Stimulated activated effector memory CD8-positive, alpha-beta T cell treated with anti-CD3 and anti-CD28 coated beads, Interleukin-12 subunit alpha, Interleukin-12 subunit beta, amount 100 ng/mL, for 72 hours (primary cell): ENCODE measurements at places on chromosomes 6 and 20.

- DNase-seq: no peak
Measured at GRCh38 chr20:20358801-20359200, 9.1 kb upstream of the INSM1 start.

- no peak for DNase-seq
Measured at GRCh38 chr20:23164176-23164601, 78.1 kb upstream of the CD93 start.

DNA sequence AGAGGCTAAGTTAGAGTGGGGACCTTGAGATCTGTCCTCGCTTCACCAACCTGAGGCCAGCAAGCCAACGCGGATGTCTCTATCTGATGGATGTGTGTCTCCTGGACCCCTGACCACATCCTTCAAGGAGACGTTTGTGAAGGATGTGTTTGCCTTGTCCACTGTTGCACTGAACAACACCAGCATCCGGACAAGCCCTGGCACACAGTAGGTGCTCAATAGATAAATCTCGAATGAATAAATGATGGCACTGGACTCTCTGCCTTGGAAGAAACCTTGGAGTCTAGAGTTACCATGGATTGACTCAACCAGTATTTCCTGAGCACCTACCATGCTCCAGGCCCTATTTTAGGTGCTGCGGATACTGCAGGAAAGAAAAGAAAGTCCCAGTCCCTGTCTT is 97.7 kb upstream of the PTPN1 start:
- no peak for DNase-seq

DNA sequence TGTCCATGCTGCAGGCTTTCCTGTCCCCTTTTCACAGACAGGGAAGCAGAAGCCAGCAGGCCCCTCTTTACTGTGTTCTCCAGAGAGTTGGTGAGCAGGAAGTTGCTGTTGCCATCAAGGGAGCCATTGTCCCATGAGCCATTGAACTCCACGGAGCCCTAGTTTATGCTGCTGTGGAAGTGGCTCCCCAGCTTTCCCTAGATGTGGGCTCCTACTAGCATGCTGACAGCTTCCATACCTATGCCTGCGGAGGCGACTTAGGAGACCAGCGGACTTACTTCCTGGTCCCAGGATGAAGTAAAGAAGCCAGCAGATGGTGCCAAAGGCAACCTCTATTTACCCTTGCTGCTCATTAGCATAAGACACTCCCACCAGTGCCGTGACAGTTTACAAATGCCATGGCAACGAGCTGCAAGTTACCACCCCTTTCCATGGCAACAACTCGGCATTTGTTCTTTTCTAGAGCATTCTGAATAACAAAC is 30.8 kb upstream of the FKBP1A start:
- no peak for DNase-seq

- DNase-seq: no peak
Measured at GRCh38 chr6:110354153-110354552, 4.0 kb downstream of the METTL24 start.

GRCh38 chr6:39214846-39215639 is 14.2 kb downstream of the KCNK5 start:
- DNase-seq: no peak

- no peak for DNase-seq
Measured at GRCh38 chr6:66418906-66419305, 711.9 kb upstream of the EYS start.

DNA sequence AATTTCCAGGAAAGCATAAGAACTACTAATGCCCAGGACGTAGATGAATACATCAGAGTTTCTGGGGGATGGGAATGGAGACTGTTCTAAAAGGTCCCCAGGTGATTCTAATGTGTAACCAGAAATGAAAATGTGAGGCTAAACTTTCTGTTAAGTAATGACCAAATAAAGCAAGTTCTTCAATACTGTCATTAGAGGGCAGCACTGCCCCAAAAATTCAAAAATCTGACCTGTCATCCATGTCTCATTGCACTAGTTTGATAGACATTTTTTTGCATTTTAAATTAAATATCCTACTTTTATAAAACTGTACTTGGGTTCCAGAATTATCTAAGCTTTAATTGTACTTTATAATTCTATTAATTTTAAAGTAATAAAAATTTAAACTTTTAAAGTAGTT is 94.9 kb downstream of the RFX6 start:
- no peak for DNase-seq

GRCh38 chr6:23228439-23229024 is 659.2 kb downstream of the HDGFL1 start:
- no peak for DNase-seq

GRCh38 chr20:36017048-36017951 is 48.9 kb downstream of the CNBD2 start:
- no peak for DNase-seq

DNA sequence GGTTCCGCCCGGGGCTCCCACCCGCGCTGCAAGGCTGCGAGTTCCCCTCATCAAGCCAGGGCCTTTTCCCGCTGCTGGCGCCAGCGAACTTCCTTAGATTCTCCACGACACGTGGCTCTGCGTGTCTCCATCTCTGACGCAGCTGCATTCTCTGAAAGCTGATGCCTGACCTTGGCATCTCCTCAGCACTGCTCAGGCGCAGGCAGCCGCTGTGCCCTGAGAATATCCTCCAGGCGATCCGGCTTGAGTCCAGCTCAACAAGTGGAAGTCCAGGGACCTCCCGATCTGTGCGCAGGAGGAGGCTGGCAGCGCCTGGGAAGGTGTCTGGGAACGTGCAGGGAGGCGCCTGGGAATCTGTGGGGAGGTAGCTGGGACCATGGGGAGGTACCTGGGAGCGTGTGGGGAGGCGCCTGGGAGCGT is 171.2 kb upstream of the THBS2 start:
- no peak for DNase-seq

- no peak for DNase-seq
Measured at GRCh38 chr6:40037271-40037670, 103.0 kb upstream of the MOCS1 start.

GRCh38 chr6:43977404-43978111 is 149.7 kb downstream of the MRPL14 start:
- DNase-seq: no peak

DNA sequence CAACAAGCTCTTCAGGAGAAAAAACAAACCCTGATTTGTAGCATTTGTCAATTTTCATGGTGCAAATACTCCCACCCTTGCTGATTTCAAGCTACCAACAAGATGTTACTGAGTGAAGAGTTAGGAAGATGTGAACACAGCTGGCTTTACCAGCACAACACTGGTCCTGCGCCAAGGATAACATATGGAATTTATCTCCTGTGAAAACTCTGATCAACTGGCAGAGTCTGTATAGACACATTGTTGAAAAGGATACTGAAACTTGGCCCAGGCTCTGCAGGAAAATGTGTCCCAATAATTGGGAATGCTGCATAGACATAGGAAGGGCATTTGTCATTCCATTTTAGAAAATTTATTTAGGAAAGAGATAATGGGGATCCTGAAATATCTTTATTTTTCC is 29.0 kb downstream of the OTOR start:
- no peak for DNase-seq

GRCh38 chr6:25303254-25303653 is 24.1 kb downstream of the CARMIL1 start:
- DNase-seq: no peak

DNA sequence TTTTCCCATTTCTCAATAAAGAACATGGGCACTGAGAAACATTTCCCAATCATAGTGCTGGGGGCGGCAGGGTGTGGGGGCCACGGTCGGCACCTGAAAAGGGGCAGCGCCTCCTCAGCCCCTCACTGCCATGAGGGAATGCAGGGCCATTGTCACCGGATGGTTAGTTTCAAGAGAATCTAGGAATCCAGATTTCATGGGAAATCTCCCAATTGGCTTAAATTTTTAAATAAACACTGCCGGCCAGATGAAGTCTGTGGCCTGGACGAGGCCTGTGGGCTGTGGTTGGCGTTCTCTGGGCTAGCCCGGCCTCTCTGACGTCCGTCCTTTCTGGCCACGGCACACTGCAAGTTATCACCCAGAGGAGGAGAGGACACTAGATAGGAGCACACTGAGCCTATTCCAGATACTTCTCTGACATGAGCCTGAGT is 25.6 kb downstream of the MANBAL start:
- DNase-seq: no peak

DNA sequence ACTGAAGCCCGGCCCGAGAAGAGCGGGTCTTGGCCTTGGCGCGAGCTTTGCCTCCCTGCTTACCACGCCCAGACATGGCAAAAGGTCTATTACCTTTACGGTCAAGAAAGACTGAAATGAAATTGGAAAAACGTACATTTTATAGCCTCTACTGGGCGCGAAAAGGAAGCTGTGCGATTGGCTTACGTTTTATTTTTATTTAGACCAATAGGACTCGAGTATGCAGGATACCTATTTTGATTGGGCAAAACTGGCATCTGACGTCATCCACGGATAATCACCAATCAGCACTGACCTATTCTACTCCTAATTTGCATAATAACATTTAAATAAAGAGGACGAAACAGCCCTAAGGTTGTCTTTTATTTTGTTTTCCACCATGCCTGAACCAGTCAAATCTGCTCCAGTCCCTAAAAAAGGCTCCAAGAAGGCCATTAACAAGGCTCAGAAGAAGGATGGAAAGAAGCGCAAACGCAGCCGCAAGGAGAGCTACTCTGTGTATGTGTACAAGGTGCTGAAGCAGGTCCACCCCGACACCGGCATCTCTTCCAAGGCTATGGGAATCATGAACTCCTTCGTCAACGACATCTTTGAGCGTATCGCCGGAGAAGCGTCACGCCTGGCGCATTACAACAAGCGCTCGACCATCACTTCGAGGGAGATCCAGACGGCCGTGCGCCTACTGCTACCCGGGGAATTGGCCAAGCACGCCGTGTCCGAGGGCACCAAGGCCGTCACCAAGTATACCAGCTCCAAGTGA is 97.4 kb downstream of the OR2B2 start:
- DNase-seq: peak; percentile 86

DNA sequence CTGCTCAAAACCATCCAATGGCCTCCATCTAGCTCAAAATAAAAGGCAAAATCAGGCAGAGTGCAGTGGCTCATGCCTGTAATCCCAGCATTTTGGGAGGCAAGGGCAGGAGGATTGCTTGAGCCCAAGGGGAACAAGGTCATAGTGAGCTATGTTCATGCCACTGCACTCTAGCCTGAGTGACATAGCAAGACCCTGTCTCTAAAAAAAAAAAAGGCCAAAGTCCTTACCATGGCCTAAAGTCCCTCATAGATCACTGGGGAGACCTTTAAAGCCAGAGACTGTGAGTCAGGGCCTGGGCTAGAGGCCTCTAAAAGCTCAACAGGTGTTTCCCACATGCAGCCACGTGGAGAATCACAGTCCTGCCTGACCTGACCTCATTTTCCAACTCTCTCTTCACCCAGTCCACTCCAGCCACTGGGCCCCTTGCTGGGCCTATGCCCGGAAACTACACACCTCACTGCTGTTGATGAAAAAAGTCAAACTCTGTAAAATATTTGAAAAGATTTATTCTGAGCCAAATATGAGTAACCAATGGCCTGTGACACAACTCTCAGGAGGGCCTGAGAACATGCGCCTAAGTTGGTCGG is 28.2 kb upstream of the TAB2 start:
- no peak for DNase-seq

- DNase-seq: no peak
Measured at GRCh38 chr6:16360365-16360764, 122.0 kb downstream of the GMPR start.

- no peak for DNase-seq
Measured at GRCh38 chr20:51563486-51564332, 21.2 kb upstream of the NFATC2 start.

DNA sequence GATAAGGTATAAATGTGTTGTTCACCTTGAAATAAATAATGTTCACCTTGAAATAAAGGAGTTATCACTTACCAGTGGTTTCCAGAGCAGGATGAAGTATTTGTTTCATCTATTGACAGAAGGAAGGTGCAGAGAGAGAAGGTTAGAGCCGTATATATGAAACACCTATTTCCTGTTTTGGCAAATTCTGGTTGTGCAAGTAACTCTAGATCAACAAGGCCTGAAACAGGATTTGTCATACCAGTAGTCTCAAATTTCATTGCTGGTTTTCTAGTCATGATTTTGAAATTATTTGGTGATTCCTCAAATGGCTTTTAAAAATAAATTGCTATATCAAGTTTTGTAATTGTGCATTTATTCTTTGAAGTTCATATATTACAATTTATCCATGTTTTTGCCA is at the start of gene CRISP3:
Gene CRISP3 (minus strand): TSS at position 130 of the 400 bp plus-strand sequence. CDS start 21 bp downstream, at position 109.
- DNase-seq: no peak

DNA sequence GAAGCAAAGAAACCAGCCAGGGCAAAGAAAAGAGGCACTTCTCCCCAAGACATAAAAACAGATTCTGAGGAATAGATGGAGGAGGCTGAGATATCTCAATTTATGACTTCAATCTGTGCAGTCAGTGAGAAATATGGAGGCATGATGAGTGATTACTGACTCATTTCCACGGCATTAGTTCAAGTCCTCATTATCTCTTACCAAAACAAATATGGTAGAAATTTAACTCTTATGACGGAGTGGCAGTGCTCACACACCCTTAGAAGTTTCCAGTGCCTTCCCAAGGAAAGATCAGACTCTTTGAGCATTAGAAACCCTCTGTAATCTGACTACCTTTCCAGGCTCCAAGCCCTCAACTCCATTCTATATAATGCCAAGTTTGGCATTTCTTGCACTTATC is 364.1 kb downstream of the ARHGAP18 start:
- DNase-seq: no peak

DNA sequence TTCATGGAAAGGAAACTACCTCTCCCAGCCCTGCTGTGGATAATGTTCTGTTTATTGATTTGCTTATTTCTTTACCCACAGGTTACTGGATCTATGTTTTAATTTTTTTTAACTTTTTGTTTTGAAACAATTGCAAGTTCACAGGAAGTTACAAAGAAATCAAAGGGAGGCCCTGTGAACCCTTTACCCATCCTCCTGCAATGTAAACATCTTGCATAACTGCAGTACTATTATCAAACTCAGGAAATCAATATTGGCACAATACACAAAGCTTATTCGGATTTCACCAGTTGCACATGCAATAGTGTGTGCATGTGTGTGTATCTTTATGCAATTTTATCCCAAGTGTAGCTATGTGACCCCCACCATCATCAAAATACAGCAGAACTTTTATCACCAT is 398.0 kb downstream of the BTBD3 start:
- DNase-seq: no peak
